PC-9 (cell line): ENCODE measurements at places on chromosomes 11 and 22. TPM values are rescaled to one million over a fixed set of nuclear protein-coding genes. Genes with fewer than 3 reads are reported as not detected.

APOL5 gene
- total RNA-seq, result not detected in 2 replicates

DLG2 gene
- total RNA-seq, result 4.4 and 6.4 TPM in 2 replicates

APOBEC3F gene
- 28.3 and 29.6 TPM in 2 replicates for total RNA-seq

PANX2 gene
- 46.3 and 51.7 TPM in 2 replicates for total RNA-seq

ASPHD2 gene
- total RNA-seq, result 0.33 and 0.44 TPM in 2 replicates

MS4A6A gene
- not detected in 2 replicates for total RNA-seq

ACP2 gene
- total RNA-seq, result 20.4 and 24.1 TPM in 2 replicates

NAT10 gene
- 53.2 and 62.3 TPM in 2 replicates for total RNA-seq

FOLR1 gene
- total RNA-seq, result 4.7 and 5.0 TPM in 2 replicates

OR52N4 gene
- total RNA-seq, result not detected in 2 replicates

CD6 gene
- total RNA-seq, result 0.74 and 3.3 TPM in 2 replicates

KCTD14 gene
- total RNA-seq, result 12.0 and 21.3 TPM in 2 replicates

LIF gene
- 17.2 and 17.4 TPM in 2 replicates for total RNA-seq

GRCh38 chr11:122068141-122068540, 47.9 kb downstream of the BLID start:
- DNase-seq, result no peak
- H3K27me3 ChIP-seq, result no peaks in the 10 kb centered on the region
- no peak overlapping the region for H3K27ac ChIP-seq
- H3K4me3 ChIP-seq, result no peak overlapping the region
- H3K36me3 ChIP-seq, result no peaks in the 10 kb centered on the region

- H3K4me3 ChIP-seq, result no peak overlapping the region
- no peak for DNase-seq
- peaks cover 3% of the 10 kb centered on the region; the same call in 1 of the 2 replicates for H3K4me1 ChIP-seq
Observed at GRCh38 chr11:62035293-62035692, 67.9 kb upstream of the FTH1 start.

GRCh38 chr11:59669611-59670009, 773 bp upstream of the PATL1 start:
- peaks cover 16% of the 10 kb centered on the region for H3K36me3 ChIP-seq
- H3K4me1 ChIP-seq, result peaks cover 25% of the 10 kb centered on the region
- peak overlapping the region; percentile 88 for H3K27ac ChIP-seq
- peak; percentile 67 for DNase-seq
- no peaks in the 10 kb centered on the region for H3K27me3 ChIP-seq
- peak overlapping the region; percentile 81 for H3K4me3 ChIP-seq

- H3K36me3 ChIP-seq, result no peaks in the 10 kb centered on the region
- no peak overlapping the region for H3K4me3 ChIP-seq
- peaks cover 10% of the 10 kb centered on the region for H3K4me1 ChIP-seq
- DNase-seq, result no peak
Observed at GRCh38 chr22:35531202-35531601, 9.4 kb upstream of the RASD2 start.

DNA sequence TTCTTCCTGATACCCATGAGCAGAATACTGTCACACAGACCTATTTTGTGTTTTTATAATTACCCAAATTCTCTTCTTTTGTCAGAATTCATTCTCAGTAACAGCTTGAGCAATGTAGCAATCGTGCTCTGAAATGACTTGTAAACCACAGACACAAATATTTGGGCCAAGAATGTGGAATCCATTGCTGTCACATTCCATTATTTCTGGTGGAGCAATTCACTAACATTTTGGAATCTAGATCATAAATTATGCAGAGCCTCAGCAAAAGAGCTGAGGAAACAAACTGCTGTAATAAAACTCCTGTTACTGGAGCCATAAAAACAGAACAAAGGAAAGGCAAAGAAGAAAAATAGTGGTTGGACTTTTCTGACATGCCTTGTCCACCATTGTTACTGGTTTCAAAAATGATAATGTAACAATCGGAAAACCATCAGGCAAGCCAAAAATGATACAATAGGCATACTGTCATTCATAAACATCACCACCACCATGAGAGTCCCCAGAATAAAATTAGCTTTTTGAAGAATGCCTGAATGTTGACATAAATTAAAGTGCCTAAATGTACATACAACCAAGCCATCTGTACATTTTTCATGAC, 223.4 kb upstream of the PITPNB start:
- no peak overlapping the region for H3K27ac ChIP-seq
- DNase-seq, result peak; percentile 63
- H3K4me3 ChIP-seq, result no peak overlapping the region
- H3K4me1 ChIP-seq, result 0 out of 2 replicates have a peak, but pooled peaks cover 4% of the 10 kb centered on the region
- H3K36me3 ChIP-seq, result no peaks in the 10 kb centered on the region

DNA sequence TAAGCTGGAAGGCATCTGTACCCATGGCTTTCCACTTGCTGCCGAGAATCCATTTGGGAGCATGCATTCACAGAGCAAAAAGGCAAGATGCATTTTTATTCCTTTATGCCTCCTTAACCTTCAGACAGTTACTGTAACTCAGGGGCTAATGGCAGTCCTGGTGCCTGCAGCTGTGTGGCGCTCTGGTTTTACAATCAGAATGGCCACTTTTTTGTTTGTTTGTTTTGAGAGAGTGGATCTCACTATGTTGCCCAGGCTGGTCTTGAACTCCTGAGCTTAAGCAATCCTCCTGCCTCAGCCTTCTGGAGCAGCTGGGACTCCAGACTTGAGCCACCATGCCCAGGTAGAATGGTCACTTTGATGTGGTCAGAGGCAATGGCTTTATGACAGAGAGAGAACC, 101.8 kb downstream of the NAV2 start:
- DNase-seq, result no peak
- no peak overlapping the region for H3K4me3 ChIP-seq
- H3K27ac ChIP-seq, result no peak overlapping the region
- no peaks in the 10 kb centered on the region for H3K36me3 ChIP-seq
- H3K27me3 ChIP-seq, result no peaks in the 10 kb centered on the region

GRCh38 chr11:120906766-120907165, 117.1 kb upstream of the TBCEL start:
- H3K4me3 ChIP-seq, result no peak overlapping the region
- H3K27ac ChIP-seq, result peak overlapping the region; percentile 91
- peaks cover 95% of the 10 kb centered on the region for H3K4me1 ChIP-seq

GRCh38 chr22:30773919-30774318, 79.2 kb downstream of the OSBP2 start:
- H3K4me1 ChIP-seq, result no peaks in the 10 kb centered on the region
- H3K4me3 ChIP-seq, result no peak overlapping the region
- H3K27ac ChIP-seq, result no peak overlapping the region
- H3K27me3 ChIP-seq, result no peaks in the 10 kb centered on the region

GRCh38 chr11:12416552-12416951, 39.2 kb downstream of the PARVA start:
- H3K27ac ChIP-seq, result no peak overlapping the region
- H3K4me3 ChIP-seq, result no peak overlapping the region
- DNase-seq, result no peak
- H3K27me3 ChIP-seq, result no peaks in the 10 kb centered on the region
- peaks cover 10% of the 10 kb centered on the region for H3K4me1 ChIP-seq

DNA sequence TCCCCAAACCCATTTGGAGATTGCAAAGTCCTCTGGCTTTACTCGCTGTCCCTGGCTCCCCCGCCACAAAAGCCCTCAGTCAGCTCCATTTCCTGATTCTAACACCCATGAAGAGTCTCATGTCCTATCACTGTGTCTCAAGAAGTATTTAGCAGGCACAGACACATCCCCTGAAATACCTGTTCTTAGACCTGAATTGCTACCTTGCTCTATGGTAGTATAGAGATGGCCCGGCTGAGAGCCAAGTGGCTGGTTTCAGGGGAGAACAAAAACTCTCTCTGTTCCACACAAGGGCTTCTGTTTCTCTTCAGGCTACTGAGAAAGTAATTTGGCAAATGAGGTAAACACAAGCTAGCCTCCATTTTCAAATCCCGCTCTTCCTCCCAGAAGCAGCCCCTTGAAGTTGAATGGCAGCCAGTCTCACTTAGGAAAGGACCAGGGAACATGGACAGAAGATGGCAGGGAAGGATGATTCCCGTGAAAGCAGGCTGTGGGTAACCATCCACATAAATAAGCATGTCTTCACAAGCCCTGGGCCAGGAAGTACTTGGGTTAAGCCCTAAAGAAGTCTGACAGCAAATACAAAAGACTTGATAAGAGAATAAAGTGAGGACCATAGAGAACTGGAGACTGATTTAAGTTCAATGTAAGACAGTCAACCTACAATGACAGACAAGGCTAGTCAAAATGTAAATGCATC, 137.8 kb downstream of the C11orf58 start:
- H3K27ac ChIP-seq, result no peak overlapping the region
- H3K4me3 ChIP-seq, result no peak overlapping the region

- no peaks in the 10 kb centered on the region for H3K36me3 ChIP-seq
- DNase-seq, result no peak
- no peaks in the 10 kb centered on the region for H3K27me3 ChIP-seq
Observed at GRCh38 chr11:13294771-13295579, 17.4 kb downstream of the BMAL1 start.
